Thoracic aorta (tissue), 2 donors: ENCODE measurements at places on chromosomes 2 and 18. TPM values are rescaled to one million over a fixed set of nuclear protein-coding genes. Genes with fewer than 3 reads are reported as not detected.
A peak's percentile ranks its signal among the peaks of the same experiment; 100 is the strongest.

- peaks cover 82% of the 10 kb centered on the region for H3K4me1 ChIP-seq
- H3K4me3 ChIP-seq: peak overlapping the region; percentile 74
- H3K27me3 ChIP-seq: no peaks in the 10 kb centered on the region
- H3K36me3 ChIP-seq: no peaks in the 10 kb centered on the region
- DNase-seq: no peak
Measured at GRCh38 chr2:218001629-218002028, 1.2 kb downstream of the TNS1 start.

Gene KCNE4
- 9.6 TPM for total RNA-seq

DNA sequence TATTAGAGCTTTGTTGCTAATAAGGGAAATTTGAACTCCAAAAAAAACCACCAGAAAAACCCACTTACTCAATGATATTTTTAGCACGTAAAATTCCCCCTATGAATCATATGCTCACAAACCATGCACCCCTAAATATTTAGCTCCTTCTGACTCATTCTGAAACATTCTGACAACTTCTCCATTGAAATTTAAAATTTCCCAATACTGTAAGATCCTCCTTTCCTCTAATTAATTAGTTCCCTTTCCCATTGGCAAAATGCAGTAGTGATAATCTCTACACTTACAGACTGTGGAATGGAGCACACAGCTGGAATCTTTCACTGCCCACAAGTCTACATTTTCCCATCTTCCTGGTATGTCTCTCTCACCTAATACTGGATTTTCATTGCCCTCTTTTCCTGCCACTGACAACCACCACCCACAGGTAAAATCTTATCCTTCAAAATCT is 215.8 kb upstream of the ACVR2A start:
- DNase-seq: no peak
- no peaks in the 10 kb centered on the region for H3K36me3 ChIP-seq
- H3K27me3 ChIP-seq: no peaks in the 10 kb centered on the region
- H3K4me3 ChIP-seq: no peak overlapping the region

Gene LGALSL
- total RNA-seq: 19.3 TPM

DNA sequence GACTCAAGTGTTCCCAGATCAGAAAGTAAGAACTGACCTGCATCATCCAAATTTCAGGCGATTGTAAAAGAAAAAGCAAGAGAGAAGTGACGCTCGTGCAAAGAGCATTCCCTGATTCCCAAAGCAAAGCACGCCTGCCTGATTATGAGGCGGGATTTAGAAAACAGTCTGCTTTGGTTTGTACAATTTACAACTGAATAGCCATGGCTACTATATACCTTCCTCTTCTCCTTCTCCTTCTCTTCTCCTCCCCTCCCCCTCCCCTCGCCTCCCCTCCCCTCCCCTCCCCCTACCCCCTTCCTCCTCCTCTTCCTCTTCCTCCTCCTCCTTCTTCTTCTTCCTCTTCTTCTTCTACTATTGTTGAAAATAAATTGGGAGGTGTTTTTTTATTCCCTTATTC is 782.9 kb downstream of the GALR1 start:
- H3K27ac ChIP-seq: no peak overlapping the region
- H3K27me3 ChIP-seq: no peaks in the 10 kb centered on the region
- no peaks in the 10 kb centered on the region for H3K36me3 ChIP-seq
- no peak overlapping the region for H3K4me3 ChIP-seq
- H3K4me1 ChIP-seq: no peaks in the 10 kb centered on the region

GRCh38 chr2:111975053-111975552 is 76.7 kb downstream of the MERTK start:
- peaks cover 46% of the 10 kb centered on the region for H3K4me1 ChIP-seq
- H3K27me3 ChIP-seq: no peaks in the 10 kb centered on the region
- H3K27ac ChIP-seq: peak overlapping the region; percentile 92

DNA sequence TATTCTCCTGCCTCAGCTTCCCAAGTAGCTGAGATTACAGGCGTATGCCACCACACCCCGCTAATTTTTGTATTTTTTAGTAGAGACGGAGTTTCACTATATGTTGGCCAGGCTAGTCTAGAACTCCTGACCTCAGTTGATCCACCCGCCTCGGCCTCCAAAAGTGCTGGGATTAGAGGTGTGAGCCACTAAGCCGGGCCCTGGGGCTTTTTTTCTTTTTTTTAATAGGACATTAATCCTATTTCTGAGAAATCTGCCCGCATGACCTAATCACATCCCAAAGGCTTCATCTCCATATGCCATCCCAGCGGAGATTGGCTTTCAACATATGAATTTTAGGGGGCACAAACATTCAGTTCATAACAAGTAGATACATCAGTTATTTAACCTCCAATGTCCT is 128.6 kb downstream of the CNTNAP5 start:
- H3K27ac ChIP-seq: no peak overlapping the region
- DNase-seq: no peak
- no peaks in the 10 kb centered on the region for H3K27me3 ChIP-seq
- H3K36me3 ChIP-seq: no peaks in the 10 kb centered on the region

GRCh38 chr2:235286622-235287374 is 207.0 kb upstream of the AGAP1 start:
- no peaks in the 10 kb centered on the region for H3K4me1 ChIP-seq
- no peaks in the 10 kb centered on the region for H3K27me3 ChIP-seq
- no peak for DNase-seq
- H3K4me3 ChIP-seq: no peak overlapping the region
- no peaks in the 10 kb centered on the region for H3K36me3 ChIP-seq

DNA sequence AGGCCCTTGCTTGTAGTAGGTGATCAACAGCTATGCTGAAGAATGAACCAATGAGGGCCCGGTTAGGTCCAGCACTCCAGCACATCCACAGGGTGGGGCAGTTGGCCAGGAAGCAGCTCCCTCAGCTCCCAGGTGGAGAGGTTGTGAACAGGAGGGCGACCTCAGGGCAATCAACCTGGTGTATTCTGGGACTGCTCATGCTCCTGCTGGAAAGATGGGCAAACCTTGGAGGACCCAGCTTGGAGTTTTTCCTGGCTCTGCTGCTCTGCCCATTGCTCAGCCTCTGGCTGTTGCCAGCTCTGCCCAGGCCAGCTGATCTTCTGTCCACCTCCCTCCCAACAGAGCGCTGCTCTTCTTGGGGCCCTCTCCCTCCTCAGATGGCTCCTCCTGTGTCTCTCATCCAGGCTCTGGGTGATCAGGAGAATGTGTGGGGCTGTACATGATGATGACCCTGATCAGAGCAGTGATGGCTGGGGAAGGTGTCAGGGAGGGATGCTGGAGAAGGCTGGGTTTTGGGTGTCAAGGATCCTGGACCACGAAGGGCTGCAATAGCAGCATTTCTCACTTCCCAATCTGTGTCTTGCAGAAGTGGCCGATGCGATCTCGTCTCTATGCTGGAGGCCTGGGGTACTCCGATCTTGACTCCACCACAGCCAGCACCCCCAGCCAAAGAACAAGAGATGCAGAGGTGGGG is 3.4 kb downstream of the TCF23 start:
- H3K4me3 ChIP-seq: no peak overlapping the region
- H3K36me3 ChIP-seq: no peaks in the 10 kb centered on the region
- no peak for DNase-seq
- no peaks in the 10 kb centered on the region for H3K27me3 ChIP-seq
- no peak overlapping the region for H3K27ac ChIP-seq

DNA sequence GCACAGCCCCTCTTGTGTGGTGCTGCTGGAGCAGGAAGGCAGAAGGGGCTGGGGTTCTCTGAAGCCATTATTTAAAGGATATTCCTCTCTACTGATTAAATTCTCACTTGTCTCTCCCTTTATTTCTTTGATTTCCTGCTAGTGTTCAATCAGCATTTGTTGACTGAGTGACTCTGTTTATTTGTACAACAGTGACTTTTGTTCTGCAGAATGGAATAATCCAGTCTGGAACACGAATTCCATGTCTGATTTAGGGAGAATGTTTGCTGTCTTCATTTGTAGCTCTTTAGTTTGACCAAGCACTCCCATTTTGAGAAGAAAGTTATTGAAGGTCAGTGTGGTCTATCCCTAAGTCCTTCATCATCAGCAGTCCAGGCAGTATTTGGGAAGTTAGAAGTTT is 141.2 kb downstream of the SETBP1 start:
- no peaks in the 10 kb centered on the region for H3K36me3 ChIP-seq
- peaks cover 8% of the 10 kb centered on the region for H3K4me1 ChIP-seq
- no peak for DNase-seq
- H3K27ac ChIP-seq: no peak overlapping the region

DNA sequence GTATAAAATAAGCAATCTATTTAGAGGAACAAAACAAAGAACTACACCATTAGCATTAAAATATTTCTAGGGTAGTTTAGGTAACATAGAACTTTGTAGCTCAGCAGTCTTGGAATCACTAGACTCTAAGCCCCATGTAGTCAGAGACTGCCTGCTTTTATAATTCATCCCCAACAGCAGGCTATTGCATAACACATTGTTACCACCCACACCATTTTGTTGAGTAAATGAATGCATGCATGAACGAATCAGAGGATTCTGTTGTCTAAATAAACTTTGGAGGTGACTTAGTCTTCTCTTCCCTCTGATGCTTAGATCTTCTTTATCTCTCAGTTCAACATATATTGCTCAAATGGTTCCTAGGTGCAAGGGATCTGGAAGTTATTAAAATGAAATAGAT is 167.6 kb upstream of the TNP1 start:
- H3K27me3 ChIP-seq: no peaks in the 10 kb centered on the region
- DNase-seq: no peak
- no peak overlapping the region for H3K27ac ChIP-seq
- no peaks in the 10 kb centered on the region for H3K4me1 ChIP-seq
- no peaks in the 10 kb centered on the region for H3K36me3 ChIP-seq
- no peak overlapping the region for H3K4me3 ChIP-seq

GRCh38 chr2:20543469-20544152 is 96.7 kb downstream of the RHOB start:
- H3K4me3 ChIP-seq: no peak overlapping the region
- no peak for DNase-seq
- H3K4me1 ChIP-seq: no peaks in the 10 kb centered on the region
- no peaks in the 10 kb centered on the region for H3K36me3 ChIP-seq
- H3K27ac ChIP-seq: no peak overlapping the region

Gene CCDC121
- total RNA-seq: 1.9 TPM

DNA sequence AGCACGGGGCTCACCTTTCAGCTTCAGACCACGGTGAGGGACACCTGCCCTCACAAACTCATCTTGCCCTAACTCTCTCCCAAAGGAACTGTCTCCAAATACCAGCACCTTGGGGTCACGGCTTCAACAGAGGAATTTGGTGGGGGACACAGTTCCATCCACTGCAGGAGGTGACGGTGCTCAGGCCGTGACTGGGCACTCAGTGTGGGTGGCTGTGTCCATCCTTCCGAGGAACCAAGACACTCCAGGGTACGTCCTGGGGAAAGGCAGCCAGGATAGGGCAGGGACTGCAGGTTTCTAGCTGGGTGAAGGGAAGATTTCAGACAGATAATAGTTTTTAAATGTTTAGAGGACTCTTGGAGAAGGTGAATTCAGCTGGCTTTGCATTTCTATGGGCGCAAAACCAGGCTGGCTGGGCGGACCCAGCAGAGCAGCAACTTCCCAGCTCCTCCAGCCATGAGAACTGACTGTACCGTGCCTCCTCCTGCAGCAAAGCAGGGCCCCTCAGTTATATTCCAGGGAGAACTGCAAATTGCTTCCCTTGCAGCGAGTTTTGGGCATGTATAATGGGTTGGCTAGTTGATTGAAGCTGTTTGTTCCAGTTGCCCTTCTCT is 23.9 kb upstream of the ALLC start:
- H3K4me3 ChIP-seq: no peak overlapping the region
- no peak overlapping the region for H3K27ac ChIP-seq
- DNase-seq: no peak
- H3K4me1 ChIP-seq: no peaks in the 10 kb centered on the region

Gene C2orf80
- total RNA-seq: not detected

DNA sequence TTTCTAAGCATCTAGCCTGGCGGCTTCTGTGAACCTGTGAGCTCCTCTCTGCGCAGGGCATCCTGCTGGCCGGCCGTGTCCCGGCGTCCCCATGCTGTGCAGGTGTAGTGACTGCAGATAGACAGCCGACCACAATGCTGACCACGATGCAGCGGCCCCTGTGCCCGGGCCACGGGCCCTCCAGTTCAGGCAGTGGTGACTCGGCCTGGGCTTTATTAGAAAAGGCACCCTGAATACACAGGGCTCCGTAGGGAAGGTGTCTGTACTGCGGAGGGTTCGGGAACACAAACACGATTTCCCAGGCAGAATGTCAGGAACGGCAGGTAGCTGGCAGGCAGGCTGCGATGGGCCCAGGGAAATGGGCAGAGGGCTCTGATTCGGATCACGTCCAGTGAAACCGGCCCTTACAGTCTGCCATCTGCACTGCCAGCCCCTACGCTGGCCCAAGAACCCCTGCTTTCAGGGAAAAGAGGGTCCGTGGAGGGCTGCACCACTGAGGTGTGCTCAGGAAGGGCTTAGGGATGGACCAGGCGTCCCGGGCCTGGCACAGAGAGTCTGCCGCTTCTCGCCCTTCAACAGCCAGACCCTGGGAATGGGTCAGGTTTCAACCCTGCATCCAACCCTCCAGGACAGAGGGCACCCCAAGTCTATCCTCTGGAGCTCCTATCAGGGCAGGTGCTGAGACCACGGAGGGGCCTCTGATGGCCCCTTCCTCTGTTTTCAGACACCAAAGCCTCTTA is 196.5 kb downstream of the HDAC4 start:
- no peaks in the 10 kb centered on the region for H3K27me3 ChIP-seq
- H3K36me3 ChIP-seq: no peaks in the 10 kb centered on the region
- no peak for DNase-seq
- peaks cover 18% of the 10 kb centered on the region for H3K4me1 ChIP-seq

Gene HOXD9
- total RNA-seq: not detected

DNA sequence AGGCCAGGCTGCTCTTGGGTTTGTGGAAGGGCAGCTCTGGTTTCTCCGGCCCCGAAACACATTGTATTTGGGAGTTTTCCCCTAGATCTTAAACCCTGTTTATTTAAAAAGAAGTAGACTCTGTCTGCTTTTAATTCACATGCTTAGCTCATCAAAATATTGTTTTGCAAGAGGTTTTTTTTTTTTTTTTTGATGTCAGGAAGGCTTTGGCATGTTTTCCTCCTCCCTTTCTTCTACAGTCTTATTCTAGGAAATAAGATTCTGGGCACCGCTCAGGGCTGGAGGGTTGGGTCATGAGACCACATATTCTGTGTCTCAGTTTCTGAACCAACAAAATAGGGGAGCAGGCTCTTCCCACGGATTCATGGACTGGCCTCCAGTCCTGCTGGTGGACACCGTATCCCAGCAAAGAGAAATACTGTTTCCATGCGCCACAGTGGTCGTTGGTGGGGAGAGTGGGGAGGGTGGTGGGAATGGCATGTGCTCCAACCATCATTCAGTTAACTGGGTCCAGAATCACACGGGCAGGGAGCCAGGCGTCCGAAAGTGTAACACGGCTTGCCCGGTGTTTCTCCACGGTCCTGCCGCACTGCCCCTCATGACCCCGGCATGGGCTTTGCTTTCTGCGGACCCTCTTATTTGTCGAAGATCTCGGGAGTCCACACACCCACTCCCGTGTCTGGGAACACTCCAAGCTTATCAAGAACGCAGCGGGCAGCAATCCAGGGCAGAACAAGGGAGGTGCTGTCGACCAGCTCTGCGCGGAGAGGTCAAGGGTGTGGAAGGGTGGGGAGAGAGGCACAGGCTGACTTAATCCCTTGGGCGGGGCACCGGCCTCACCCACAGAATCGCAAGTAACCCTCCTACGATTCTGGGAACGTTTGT is 176.7 kb downstream of the GLI2 start:
- H3K27ac ChIP-seq: peak overlapping the region; percentile 79
- H3K36me3 ChIP-seq: no peaks in the 10 kb centered on the region
- DNase-seq: no peak
- peak overlapping the region; percentile 49 for H3K4me3 ChIP-seq
- H3K27me3 ChIP-seq: no peaks in the 10 kb centered on the region
- H3K4me1 ChIP-seq: peaks cover 54% of the 10 kb centered on the region

- DNase-seq: no peak
- H3K4me3 ChIP-seq: no peak overlapping the region
Measured at GRCh38 chr2:10658041-10658913, 31.5 kb downstream of the NOL10 start.

- no peak for DNase-seq
- no peak overlapping the region for H3K27ac ChIP-seq
- H3K36me3 ChIP-seq: no peaks in the 10 kb centered on the region
- no peaks in the 10 kb centered on the region for H3K27me3 ChIP-seq
Measured at GRCh38 chr2:241795021-241795999, 13.7 kb upstream of the NEU4 start.
